ENCODE measurements at places on chromosomes 2 and 18.

- no peak for DNase-seq
Measured at GRCh38 chr2:237264480-237265219, 149.3 kb downstream of the COL6A3 start.

DNA sequence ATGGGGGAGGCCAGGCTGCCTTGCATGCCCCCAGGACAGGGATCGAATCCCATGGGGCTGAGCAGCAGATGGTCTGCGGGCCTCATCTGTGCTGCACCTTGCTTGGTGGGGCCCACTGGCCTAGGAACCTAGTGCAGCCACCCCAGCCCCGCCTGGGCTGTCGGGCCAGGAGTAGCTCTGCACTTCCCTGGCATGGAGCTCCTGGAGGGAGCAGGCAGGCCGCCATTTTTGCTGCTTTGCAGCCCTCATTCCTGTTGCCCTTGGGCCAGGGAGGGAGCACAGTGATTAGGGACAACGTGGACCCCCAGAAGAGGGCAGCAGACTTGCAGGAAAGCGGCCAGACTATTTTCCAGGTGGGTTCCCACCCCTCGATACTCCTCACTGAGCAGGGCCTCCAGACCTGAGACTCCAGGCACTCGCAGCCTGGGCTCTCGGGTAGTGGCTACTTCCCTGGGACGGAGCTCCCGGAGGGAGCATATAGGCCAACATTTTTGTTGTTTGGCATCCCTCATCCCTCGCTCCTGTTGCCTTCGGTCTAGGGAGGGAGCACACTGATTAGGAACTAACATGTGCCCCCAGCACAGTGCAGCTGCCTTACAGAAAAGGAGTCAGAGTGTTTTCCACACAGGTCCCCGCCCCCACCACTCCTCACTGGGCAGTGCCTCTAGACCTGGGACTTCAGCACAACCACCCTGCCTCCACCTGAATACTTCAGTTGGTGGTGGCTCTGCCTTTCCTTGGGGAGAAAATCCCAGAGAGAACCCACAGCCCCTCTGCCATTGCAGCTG is 99.5 kb downstream of the MAIP1 start:
- peak; percentile 29 for DNase-seq

DNA sequence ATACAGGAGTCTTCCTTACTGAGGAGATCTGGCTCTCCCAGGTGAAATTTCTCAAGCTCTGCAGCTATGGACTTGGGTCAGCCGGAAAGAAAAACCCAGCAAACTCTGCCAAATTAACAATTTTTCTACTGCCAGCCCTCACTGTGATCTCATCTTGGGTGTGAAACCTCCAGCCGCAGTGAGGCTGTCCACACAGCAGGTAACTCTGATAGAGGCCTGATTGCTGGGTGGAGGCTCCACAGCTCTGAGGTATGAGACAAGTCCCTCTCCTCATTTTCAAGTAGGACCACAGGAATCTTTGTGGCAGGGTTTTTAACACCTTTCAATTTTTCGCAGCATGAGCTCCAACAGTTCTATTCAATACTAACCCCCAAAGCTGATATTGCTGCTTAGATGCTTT is 430.6 kb upstream of the RAB6C start:
- DNase-seq, result no peak

DNA sequence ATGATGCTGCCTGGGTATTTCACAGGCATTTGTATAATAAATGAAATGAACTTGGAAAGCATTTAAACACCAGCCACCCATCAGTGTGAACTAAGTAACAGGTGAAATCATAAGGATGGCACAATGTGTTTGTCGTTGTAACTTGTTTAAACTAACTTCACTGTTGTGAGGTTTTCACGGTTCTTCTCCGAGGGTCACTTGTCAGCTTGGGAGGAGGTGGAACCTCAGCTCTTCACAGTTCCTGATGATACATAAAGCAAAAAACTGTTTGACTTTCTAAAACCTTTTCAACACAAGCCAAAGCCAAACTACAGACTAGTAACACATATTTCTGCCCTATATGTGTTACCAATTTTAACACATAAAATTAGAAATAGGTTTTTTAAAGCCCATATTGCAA is 13.1 kb downstream of the TMEM18 start:
- no peak for DNase-seq

DNA sequence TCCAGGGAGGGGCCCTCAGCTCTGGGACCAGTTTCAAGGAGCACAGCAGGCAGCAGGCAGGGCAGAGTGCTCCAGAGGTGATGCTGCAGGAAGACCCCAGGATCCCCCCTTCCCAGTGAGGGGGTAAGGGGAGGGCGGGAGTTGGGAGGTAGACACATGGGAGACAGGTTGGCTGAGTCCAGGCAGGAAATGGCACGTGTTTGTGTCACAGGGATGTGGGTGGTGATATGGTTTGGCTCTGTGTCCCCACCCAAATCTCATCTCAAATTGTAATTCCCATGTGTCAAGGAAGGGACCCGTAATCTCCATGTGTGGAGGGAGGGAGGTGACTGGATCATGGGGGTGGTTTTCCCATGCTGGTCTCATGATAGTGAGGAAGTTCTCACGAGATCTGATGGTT is 25.2 kb upstream of the OTOS start:
- no peak for DNase-seq

DNA sequence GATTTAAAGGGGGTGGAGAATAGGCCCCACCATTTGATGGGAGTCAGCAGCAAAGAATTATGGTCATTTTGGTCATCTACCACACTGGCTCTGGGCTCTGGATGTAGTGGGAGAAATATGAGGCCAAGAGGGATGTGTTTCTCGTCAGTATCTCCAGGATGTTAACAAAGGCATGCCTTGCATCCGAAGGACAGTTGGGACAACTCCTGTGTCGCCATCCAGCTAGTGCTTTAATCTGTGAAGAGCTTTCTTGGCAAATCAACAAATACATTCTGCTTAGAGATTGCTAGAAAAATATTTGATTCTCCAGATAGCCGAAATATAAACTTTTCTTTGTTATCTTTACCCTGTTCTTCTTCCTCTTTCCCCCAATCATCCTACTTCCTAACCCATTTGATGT is 287.1 kb upstream of the TNP1 start:
- DNase-seq, result no peak

Data from neuronal stem cell (in vitro differentiated cells).